Aorta (tissue), 5 donors: ENCODE measurements at places on chromosomes 5 and 9. TPM values are rescaled to one million over a fixed set of nuclear protein-coding genes. Genes with fewer than 3 reads are reported as not detected.
A peak's percentile ranks its signal among the peaks of the same experiment; 100 is the strongest.

GRCh38 chr9:91043811-91044175, 242.2 kb downstream of the SYK start:
- no peak for DNase-seq

- peak; percentile 91 for DNase-seq
Observed at GRCh38 chr9:128420651-128421481, at the start of gene CERCAM. TSS of gene CERCAM (plus strand) at chr9:128420857. CDS start at chr9:128420878, 21 bp downstream.

GRCh38 chr5:24512423-24512822, 132.4 kb downstream of the CDH10 start:
- DNase-seq = no peak

DNA sequence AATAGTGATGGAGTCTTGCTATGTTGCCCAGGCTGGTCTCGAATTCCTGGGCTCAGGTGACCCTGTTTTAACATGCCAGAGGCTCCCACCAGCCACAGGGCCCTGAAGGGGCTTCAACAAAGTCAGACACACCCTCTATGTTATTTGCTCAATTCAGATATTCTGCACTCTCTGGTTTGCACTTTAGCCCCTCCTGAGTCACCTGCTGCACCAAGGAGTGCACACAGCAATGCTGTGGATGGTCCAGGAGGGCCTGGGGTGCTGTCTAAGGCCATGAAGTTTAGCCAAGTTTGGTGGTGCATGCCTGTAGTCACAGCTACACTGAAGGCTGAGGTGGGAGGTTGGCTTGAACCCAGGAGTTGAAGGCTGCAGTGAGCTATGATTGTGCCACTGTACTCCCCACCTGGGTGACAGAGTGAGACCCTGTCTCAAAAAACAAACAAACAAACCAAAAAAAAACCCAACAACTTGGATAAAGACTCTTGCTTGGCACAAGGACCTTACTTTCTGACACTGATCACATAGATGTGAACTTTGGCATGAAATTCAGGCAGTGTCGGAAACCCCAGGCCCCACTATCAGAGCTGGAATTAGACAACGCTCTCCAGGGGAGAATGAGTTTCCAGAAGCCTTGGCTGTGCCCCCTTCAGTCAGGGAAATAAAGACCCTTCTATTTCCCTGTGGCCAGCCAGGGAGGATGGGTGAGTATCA, 39.7 kb upstream of the CDKN2AIPNL start:
- DNase-seq = peak; percentile 34

GRCh38 chr5:124599028-124599973, 147.1 kb downstream of the ZNF608 start:
- no peak for DNase-seq

PCDHGA6 gene
- total RNA-seq = 12.0 TPM
